ENCODE measurements at places on chromosomes 3 and 15.

GRCh38 chr3:28150465-28151206 is 90.8 kb upstream of the CMC1 start:
- DNase-seq = no peak

GRCh38 chr3:157590273-157590672 is 87.1 kb upstream of the VEPH1 start:
- no peak for DNase-seq

GRCh38 chr15:32838820-32839219 is 121.0 kb downstream of the GREM1 start:
- DNase-seq = no peak

DNA sequence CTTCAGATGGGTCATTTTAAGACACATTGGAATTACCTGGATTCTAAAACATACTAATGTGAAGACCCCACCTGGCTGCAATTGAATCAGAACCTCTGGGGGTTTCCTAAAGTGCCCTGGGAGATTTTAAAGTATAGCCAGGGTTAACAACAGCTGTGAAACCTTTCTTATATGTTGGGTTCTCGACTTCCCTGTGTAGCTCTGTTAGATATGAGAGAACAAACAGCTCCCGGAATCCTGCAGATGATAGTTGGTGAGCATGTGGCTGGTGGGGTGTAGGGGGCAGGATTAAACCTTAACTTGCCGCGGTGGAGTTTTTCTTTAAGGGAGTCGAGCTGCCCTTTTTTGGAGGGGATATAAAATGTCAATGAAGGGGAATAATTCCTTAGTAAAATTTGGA is 12.1 kb downstream of the PLCL2 start:
- no peak for DNase-seq

DNA sequence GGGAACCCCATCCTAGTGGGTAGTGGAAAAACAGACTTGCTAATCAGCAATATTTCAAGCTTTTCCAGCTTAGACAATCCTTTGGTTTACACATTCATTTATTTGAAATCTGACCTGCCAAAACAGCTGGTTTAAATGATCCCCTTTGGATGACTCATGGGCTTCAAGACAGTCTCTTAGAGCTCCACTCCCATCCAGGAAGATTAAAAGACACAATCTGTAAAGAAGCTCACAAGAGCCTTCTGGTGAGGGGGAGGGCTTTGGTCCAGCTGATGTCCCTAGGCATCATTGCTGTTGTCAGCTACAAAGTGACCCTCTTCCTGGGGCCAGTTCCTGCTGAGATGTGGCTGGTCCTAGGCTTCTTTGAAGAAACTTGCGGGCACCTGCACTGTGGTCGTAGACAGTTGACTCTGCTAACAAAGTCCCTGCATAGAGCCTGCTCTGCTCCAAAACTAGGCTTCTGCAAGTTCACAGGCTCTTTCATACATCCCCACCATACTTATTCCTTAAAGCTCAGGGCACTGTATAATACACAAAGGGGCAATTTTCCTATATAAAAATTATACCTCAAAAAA is 73.7 kb downstream of the IGSF11 start:
- no peak for DNase-seq

GRCh38 chr3:66261355-66261754 is 40.6 kb downstream of the SLC25A26 start:
- DNase-seq = no peak

- DNase-seq = no peak
Observed at GRCh38 chr3:148861277-148861869, 3.7 kb upstream of the CPA3 start.

Measured in endothelial cell (in vitro differentiated cells).